ENCODE measurements at places on chromosomes 7 and 10. TPM values are rescaled to one million over a fixed set of nuclear protein-coding genes. Genes with fewer than 3 reads are reported as not detected.

DNA sequence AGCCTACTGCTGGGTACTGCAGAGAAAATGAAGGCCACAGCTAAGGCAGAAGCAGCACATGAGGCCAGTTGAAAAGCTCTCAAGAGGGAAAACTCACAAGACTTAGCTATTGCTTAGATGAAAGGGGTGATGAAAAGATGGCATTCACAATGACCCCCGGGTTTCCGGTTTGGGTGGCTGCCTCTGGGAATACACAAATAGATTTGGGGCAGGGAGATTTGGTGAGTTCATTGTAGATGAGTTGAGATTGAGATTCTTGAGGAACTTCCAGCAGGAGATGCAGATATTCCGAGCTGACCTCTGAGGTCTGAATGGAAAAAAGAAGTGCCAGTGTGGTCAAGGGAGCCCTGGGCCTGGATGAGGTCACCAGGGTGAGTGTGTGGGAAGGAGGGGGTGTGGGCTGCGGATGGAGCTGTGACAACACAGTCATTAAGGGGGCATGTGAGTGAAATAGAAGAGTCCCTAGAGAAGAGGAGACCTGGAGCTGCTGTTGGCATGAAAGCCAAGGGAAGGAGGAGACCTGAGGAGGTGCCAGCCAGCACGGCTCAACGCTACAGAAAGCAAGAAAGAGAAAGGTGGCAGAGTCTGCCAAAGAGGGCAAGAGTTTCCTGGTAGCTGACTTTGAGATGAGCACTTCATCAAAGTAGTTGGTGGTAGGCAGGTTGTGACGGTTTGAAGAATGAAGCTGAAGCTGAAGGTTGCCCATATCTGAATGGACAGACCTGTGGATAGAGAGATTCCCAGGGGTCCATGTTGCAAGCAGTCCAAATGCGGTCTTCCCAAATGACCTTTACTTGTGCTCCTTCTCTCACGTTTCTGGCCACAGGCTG lies 43.7 kb downstream of the HIF1AN start:
- DNase-seq = no peak
- H3K27me3 ChIP-seq = no peaks in the 10 kb centered on the region
- no peak overlapping the region for H3K4me3 ChIP-seq
- H3K27ac ChIP-seq = no peak overlapping the region

- no peaks in the 10 kb centered on the region for H3K36me3 ChIP-seq
- H3K27ac ChIP-seq = no peak overlapping the region
- H3K4me1 ChIP-seq = peaks cover 21% of the 10 kb centered on the region
- no peaks in the 10 kb centered on the region for H3K27me3 ChIP-seq
- H3K4me3 ChIP-seq = no peak overlapping the region
- no peak for DNase-seq
These were observed 333.2 kb upstream of the MGMT start for GRCh38 chr10:129133856-129134255.

GRCh38 chr7:1928645-1929348 lies 258.7 kb downstream of the ELFN1 start:
- peaks cover 25% of the 10 kb centered on the region for H3K4me1 ChIP-seq
- DNase-seq = no peak
- H3K27me3 ChIP-seq = no peaks in the 10 kb centered on the region
- no peak overlapping the region for H3K27ac ChIP-seq

GRCh38 chr7:30750683-30751650 lies 968 bp upstream of the INMT start:
- H3K27me3 ChIP-seq = no peaks in the 10 kb centered on the region
- peaks cover 19% of the 10 kb centered on the region for H3K4me1 ChIP-seq
- peak; percentile 54 for DNase-seq
- H3K27ac ChIP-seq = peak overlapping the region; percentile 74

DNA sequence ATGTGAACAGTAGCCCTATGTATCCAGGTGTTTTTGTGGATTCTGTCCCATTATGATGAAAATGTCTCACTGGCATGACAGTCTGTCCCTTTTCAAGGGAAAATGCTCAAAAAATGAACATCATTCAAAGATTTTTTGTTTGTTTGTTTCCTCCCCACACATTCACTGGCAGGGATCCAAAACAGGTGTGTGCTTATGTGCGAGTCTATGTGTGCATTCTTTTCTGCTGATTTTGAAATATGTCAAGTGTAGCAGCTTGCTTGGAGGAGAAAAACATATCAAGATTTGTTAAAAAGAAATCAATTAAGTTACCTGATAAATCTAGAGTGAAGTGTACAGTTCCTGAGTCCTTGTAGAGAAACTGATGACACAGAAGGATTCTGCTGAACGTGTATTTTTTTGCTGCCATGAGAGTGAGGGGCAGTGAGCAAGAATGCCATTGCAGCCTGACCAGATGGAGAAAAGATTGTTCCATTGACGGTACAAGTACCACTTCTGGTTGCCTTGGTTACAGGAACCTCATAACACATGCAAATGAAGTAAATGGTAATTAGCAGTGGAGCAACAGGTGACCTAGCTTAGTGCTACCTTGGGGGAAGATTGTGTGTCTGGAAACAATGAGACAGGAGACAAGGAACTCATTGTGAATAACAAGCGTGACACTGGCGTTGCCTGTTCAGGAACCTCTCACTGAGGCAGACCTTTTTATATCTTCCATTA lies 277.4 kb upstream of the PHYHIPL start:
- H3K27ac ChIP-seq = no peak overlapping the region
- H3K36me3 ChIP-seq = no peaks in the 10 kb centered on the region
- H3K4me1 ChIP-seq = peaks cover 35% of the 10 kb centered on the region

DNA sequence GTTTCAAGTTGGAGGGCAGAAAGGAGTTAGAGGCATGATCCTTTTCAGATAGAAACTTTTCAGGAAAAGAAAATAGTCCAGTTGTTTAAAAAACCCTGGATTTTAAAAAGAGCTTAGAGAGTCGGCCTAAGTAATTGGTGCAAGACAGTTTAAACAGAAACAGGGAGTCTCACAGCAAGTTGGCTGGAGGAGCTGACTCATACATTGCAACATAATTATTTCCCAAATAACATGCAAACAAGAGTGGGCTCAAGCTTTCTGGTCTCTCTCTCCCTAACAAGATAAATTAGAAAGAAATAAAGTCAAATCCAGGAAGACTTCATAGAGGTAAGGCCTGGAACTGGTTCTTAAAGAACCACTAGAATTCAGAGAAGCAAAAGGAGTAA lies 100.3 kb upstream of the AGBL3 start:
- peaks cover 32% of the 10 kb centered on the region for H3K4me1 ChIP-seq

- H3K4me1 ChIP-seq = no peaks in the 10 kb centered on the region
- no peak for DNase-seq
- no peaks in the 10 kb centered on the region for H3K36me3 ChIP-seq
- no peak overlapping the region for H3K4me3 ChIP-seq
- no peaks in the 10 kb centered on the region for H3K27me3 ChIP-seq
These were observed 17.2 kb upstream of the SLK start for GRCh38 chr10:103949728-103950127.

- H3K4me1 ChIP-seq = peaks cover 33% of the 10 kb centered on the region
- H3K27me3 ChIP-seq = no peaks in the 10 kb centered on the region
- H3K36me3 ChIP-seq = no peaks in the 10 kb centered on the region
- H3K4me3 ChIP-seq = no peak overlapping the region
These were observed 4.0 kb upstream of the AFAP1L2 start for GRCh38 chr10:114408112-114408967.

GRCh38 chr7:418636-419280 lies 100.9 kb downstream of the PDGFA start:
- H3K4me1 ChIP-seq = no peaks in the 10 kb centered on the region
- H3K4me3 ChIP-seq = no peak overlapping the region
- no peaks in the 10 kb centered on the region for H3K36me3 ChIP-seq

GRCh38 chr10:71070741-71071140 lies 141.6 kb upstream of the UNC5B start:
- H3K27me3 ChIP-seq = no peaks in the 10 kb centered on the region
- no peak overlapping the region for H3K27ac ChIP-seq
- H3K4me3 ChIP-seq = no peak overlapping the region
- H3K4me1 ChIP-seq = no peaks in the 10 kb centered on the region
- DNase-seq = no peak

- H3K36me3 ChIP-seq = no peaks in the 10 kb centered on the region
- H3K4me1 ChIP-seq = no peaks in the 10 kb centered on the region
- no peak overlapping the region for H3K4me3 ChIP-seq
- no peak overlapping the region for H3K27ac ChIP-seq
These were observed 250.8 kb upstream of the MBL2 start for GRCh38 chr10:53023411-53023810.

DNA sequence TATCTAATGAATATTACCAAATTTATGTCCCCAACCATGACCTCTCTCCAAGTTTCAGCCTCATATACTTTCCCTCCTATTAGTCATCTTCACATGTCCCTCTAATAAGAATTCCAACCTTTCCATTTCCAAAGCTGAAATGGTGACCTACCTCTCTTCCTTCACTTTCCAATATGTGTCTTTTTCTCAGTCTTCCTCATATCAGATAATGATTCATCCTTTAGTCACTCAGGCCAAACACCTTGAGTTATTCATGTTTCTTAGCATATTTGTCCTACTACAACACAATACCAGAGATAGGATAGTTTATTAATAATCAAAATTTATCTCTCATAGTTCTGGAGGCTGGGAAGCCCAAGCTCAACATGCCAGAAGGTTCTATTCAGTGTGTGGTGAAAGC lies 318.5 kb upstream of the ZWINT start:
- H3K36me3 ChIP-seq = no peaks in the 10 kb centered on the region
- H3K4me1 ChIP-seq = no peaks in the 10 kb centered on the region
- no peak for DNase-seq
- no peak overlapping the region for H3K27ac ChIP-seq
- H3K27me3 ChIP-seq = no peaks in the 10 kb centered on the region

GRCh38 chr7:12162415-12163113 lies 48.5 kb upstream of the TMEM106B start:
- no peak overlapping the region for H3K4me3 ChIP-seq
- no peaks in the 10 kb centered on the region for H3K27me3 ChIP-seq
- DNase-seq = no peak

- H3K4me3 ChIP-seq = no peak overlapping the region
- no peak overlapping the region for H3K27ac ChIP-seq
- no peak for DNase-seq
These were observed 8.0 kb upstream of the HIBADH start for GRCh38 chr7:27670676-27671075.

DNA sequence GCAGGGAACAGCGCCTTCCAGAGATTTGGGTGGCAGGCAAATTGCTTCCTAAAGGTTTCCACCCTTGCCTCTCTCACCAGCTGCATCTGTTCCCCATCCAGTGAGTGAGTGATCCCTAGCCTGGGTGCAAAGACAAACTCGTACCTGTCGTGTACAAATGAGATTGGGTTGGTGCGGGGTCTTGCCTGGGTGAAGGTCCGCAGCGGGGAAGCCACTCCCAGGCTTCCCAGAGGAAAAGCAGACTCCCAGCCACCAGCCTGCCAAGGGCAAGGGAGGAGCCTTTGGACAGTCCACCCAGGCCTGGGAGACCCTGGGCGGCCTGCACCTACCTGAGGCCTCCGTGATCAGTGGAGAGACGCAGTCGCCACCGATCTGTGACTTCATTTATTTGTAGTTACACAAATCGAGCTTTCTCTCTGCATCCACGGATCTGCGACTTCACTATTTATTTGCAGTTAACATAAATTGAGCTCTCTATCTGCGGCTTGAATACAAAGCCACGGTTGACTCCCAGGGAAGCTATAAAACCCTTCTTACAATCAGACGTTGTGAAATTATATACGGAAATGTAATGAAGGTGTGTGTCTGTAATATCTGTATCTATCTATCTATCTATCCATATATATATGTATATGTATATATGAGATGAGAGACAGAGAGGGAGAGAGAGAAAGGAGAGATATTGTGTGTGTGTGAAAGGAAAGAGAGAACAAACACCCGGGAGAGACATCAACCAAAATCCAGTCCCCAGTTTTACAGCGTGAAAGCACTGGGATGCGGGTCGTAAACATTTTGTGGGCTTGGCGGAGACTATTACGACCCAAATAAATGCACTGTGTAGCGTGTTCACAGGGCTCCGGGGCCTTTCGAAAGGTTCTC lies 3.0 kb upstream of the HOXA7 start:
- H3K4me3 ChIP-seq = no peak overlapping the region
- H3K4me1 ChIP-seq = peaks cover 24% of the 10 kb centered on the region
- H3K27me3 ChIP-seq = no peaks in the 10 kb centered on the region
- H3K36me3 ChIP-seq = no peaks in the 10 kb centered on the region

GRCh38 chr7:45459476-45459875 lies 114.7 kb upstream of the ADCY1 start:
- no peaks in the 10 kb centered on the region for H3K36me3 ChIP-seq
- H3K27ac ChIP-seq = no peak overlapping the region
- no peak overlapping the region for H3K4me3 ChIP-seq
- DNase-seq = no peak
- H3K4me1 ChIP-seq = no peaks in the 10 kb centered on the region
- no peaks in the 10 kb centered on the region for H3K27me3 ChIP-seq

Gene COL28A1
- 129 TPM for total RNA-seq

Gene GIMAP4
- total RNA-seq = 23.7 TPM

Gene MYOZ1
- 0.60 TPM for total RNA-seq

Gene SPDYE11
- total RNA-seq = not detected

Gene SAP25
- 6.0 TPM for total RNA-seq

Gene CALCR
- not detected for total RNA-seq

Gene EPHA1
- 0.87 TPM for total RNA-seq

Gene USP6NL
- 26.1 TPM for total RNA-seq

Gene NUDT13
- total RNA-seq = 10.5 TPM

Gene CYP17A1
- not detected for total RNA-seq

Gene LRRN3
- total RNA-seq = 3.3 TPM
